ENCODE measurements at places on chromosomes 2 and 18. TPM values are rescaled to one million over a fixed set of nuclear protein-coding genes. Genes with fewer than 3 reads are reported as not detected.

The HOXD13 gene
- total RNA-seq = not detected

The TRPM8 gene
- not detected for total RNA-seq

The RPRM gene
- total RNA-seq = not detected

The VWC2L gene
- not detected for total RNA-seq

The DNPEP gene
- 61.5 TPM for total RNA-seq

The ALPI gene
- total RNA-seq = not detected

The TMEM163 gene
- 0.12 TPM for total RNA-seq

- DNase-seq = no peak
Measured at GRCh38 chr18:24754583-24755253, 294.3 kb downstream of the HRH4 start.

DNA sequence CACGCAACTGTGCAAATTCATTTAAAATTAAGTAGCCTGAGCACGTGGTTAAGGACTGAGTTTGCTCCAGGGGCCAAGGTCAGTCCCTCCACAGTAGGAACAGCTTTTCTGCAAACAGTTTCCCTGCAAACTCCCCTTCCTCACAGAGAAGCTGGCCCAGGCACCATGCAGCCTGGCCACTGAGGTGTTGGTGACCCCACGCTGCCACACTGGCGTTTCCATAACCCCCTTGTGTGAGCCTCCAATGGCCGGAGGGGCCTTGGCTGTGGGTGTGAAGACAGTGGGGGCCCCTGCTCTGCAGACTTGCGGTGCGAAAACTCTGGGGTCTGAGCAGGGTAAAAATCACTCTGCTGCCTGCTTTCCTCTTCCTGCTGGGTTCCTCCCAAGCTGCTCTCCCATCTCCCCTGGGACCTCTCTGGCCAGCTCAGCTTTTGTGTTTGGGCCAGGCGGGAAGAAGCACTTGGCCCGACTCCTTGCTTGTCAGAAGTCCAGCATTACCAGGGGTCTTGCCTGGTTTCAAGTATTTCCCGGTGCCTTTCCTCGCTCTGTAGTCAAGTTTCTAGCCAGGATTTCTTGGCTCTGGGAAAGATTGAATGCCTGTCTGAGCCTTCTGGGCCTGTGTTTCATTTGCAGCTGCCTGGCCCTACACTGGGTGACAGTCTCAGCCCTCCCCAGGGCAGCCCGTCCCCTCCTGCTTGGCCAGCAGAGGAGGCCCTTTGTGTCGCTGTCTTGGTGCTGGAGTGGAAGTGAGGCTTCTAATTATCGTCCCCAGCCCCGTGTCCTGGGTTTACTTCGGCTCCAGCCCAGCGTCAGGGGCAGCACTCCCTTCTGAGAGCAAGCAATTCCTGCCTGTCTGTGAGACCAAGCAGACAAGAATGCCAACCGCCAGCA lies 131.4 kb upstream of the SLC1A4 start:
- DNase-seq = no peak

GRCh38 chr2:88614497-88615157 lies 12.6 kb downstream of the EIF2AK3 start:
- DNase-seq = no peak

- DNase-seq = no peak
Measured at GRCh38 chr2:14015113-14015630, 617.3 kb upstream of the LRATD1 start.

- no peak for DNase-seq
Measured at GRCh38 chr2:146189541-146189940, 1655.3 kb upstream of the ACVR2A start.

DNA sequence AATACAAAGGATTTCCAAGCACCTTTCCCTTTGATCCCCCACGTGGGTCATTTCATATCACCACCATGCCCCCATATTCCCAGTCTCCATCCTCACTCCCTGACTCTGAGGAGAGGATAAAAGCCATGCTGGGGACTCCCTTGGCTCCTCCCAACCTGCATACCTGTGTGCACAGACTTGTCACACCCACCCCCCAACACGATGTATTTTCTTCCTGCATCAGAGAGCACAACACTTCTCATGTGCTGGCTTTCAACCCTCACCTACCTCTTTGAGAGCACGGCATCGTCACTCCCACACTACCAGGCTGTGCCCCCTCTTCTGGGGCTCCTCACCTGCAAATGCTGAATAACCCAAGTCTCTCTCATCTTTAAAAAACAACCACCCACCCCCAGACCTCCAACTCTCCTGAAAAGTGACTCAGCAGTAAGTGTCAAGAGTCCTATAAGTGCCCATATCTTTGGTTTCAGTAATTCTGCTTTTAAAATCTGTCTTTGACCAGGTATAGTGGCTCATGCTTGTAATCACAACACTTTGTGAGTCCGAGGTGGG lies 53.1 kb downstream of the AP1S3 start:
- DNase-seq = no peak

- DNase-seq = no peak
Measured at GRCh38 chr18:56431551-56431950, 206.8 kb downstream of the TXNL1 start.

- DNase-seq = no peak
Measured at GRCh38 chr18:26121476-26121875, 12.2 kb upstream of the PSMA8 start.

GRCh38 chr2:1605102-1606045 lies 138.9 kb downstream of the PXDN start:
- DNase-seq = no peak

DNA sequence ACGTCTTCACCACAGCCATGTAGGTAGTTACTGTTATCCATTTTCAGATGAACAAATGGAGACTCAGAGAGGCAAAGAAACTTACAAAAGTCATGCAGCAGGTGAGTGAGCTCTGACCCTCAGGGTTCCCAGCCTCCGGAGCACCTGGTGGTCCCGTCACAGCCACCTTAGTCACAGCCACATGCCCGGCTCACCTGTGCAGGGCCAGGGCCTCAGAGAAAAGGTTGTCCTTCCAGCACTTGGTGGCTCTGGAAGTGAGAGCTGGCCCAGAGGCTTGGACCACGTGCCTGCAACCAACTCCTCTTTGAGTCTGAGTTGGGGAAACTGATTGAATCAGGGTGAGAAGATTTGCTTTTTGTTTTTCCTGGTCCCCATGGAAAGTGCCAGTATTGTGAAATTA lies 189.3 kb downstream of the GLI2 start:
- DNase-seq = no peak

DNA sequence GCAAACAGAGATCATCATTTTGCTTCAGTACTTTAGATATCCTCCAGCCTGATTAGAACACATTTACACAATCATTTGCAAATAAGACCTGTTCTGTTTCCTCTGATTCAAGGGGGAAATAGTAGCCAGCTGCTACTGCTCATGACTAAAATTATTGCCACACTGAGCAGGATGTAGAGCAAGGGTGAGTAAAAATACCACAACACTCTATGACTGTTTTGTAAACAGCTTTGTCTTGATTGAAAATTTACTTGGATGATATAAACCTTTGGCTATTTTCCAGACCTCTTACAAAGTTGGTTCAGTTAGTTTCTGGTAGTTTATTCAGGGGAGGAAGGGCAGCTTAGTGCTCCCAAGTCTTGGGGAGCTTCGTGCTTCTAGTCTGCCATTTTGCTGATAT lies 286.4 kb upstream of the CNTNAP5 start:
- no peak for DNase-seq

DNA sequence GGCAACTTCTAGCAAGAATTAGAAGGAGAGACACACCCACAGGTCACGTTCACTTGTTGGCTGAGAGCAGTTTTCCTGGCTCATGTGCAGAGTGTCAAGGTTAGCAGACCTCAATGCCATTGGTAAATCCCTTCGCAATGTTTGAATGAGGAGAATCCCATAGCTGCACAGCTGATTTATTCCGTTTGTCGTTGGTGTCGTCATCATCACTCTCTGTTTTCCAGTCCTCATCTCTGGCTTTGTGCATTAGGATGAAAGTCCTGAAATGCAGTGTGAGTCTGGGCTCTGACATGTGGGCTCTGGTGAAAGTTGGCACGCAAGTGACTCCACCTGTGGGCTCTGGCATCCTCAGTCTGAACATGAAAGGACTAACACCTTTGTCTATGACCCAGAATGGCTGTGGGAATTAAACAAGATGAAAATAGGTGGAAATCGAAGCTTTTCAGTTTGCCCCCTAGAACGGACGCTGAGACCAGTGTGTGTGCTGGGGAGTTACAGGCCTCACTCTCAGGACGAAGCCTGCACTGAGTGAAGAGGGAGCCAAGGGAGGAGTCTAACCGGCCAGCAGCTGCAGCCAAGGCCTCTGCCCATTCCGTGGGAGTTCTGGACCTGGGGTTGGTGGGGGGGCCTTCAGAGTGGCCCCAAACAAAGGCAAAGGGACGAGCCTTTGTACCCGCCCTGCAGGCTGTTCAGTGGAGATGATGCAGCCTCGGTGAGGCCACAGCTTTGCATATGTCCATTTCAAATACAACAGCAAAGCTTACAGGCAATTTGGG lies 74.8 kb upstream of the ZNF516 start:
- DNase-seq = no peak

- DNase-seq = no peak
Measured at GRCh38 chr2:189685540-189686229, 11.2 kb downstream of the ANKAR start.

GRCh38 chr2:35033748-35034147 lies 1321.8 kb upstream of the CRIM1 start:
- no peak for DNase-seq

- DNase-seq = no peak
Measured at GRCh38 chr18:36382854-36383253, 85.3 kb downstream of the FHOD3 start.

GRCh38 chr2:48589170-48589767 lies 28.4 kb upstream of the GTF2A1L start:
- DNase-seq = no peak

- no peak for DNase-seq
Measured at GRCh38 chr2:96231316-96231715, 22.7 kb upstream of the STARD7 start.

DNA sequence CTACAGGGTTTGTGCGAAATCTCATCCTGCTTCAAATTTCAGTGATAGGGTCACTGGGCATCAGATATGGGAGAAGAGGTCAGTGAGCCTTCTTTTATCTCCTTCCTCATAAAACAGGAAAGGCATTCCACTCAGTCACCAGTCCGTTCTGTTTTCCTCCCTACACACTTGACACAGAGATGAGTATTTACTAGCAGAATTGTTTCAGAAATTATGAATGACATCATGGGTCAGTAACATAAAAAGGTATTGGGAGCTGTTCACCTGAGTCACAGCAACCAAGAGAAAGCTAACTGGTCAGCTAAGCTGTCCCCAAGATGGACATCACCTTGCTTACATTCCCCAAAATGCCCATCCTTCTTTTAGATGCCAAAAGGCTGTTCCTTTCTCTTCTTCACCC lies 96.3 kb downstream of the ACVR1 start:
- DNase-seq = no peak

DNA sequence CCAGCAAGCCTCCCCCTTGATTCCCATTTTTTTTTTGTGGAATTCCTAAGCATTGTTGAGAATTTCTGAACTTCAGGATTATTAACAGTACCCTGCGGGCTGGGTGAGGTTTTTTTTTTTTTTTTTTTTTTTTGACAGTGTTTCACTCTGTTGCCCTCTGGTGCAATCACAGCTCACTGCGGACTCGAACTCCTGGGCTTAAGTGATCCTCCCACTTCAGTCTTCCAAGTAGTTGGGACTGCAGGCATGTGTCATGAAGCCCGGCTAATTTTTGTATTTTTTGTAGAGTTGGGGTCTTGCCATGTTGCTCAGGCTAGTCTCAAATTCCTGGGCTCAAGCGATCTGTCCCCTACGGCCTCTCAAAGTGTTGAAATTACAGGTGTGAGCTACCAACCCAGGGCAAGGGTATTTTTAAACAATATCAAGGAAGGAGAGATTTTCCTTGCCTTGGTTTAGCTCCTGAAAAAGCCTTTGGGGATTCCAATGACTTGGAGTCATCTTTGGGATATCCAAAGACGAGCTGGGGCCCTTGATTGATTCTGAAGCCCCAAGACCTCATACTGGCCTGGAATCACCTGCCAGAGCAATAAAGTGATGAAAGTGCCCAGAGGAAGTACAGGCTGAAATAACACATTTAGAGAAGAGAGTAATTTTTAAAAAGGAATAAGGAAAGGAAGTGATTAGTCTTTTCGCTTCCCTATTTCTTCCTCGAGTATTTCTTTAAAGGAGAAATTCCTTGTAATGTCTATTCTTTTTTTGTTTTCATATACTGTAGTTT lies 240.2 kb downstream of the TGIF1 start:
- DNase-seq = no peak

DNA sequence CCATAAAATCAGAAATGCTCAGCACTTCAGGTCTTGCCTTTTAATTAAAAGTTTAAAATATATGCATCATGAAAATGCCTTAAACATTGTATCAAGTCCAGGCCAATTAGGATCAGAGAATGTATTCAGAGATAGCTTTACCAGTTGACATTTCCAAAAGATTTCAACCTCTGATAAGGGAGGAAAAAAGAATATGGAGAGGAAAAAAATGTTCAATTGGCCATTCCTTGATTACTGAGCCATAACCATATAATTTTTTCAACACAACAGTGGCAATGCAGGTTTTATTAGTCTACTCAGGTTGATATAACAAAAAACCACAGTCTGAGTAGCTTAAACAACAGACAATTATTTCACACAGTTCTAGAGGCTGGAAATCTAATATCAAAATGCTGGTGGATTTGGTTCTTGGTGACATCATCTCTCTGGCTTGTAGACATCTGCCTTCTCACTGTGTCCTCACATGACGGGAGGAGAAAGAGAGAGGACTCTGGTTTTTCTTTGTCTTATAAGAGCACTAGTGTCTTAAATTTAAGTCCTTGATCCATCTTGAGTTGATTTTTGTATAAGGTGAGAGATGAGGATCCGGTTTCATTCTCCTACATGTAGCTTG lies 111.9 kb downstream of the IRS1 start:
- DNase-seq = no peak

DNA sequence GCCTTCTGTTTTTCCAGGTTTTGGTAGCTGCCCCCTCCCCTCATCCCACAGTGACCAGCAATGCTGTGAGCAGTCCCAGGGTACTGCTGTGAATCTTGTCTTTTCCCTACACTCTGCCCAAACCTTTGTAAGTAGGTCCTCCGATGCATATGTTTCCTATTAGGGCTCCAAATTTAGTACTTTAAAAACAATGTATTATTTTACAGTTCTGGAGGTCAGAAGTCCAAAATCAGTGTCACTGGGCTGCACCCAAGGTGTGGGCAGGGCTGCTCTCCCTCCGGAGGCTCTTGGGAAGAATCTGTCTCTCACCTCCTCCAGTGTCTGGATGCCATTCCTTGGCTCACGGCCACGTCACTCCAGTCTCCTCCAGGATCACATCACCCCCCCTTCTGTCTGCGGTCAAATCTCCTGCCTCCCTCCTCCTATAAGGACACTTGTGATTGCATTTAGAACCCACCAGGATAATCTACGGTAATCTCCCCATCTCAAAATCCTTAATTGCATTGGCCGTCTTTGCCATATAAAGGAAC lies 208.5 kb downstream of the SH3BP4 start:
- no peak for DNase-seq

Data from activated T-cell treated with anti-CD3 and anti-CD28 coated beads, Interleukin-2, amount 50 U/mL, for 72 hours (primary cell).